ENCODE measurements at places on chromosomes 7 and 10.
A peak's percentile ranks its signal among the peaks of the same experiment; 100 is the strongest.

- no peak for DNase-seq
These were observed 41.6 kb upstream of the FHIP2A start for GRCh38 chr10:114779803-114780576.

- no peak for DNase-seq
These were observed 573 bp upstream of the PON2 start for GRCh38 chr7:95435422-95435780.

DNA sequence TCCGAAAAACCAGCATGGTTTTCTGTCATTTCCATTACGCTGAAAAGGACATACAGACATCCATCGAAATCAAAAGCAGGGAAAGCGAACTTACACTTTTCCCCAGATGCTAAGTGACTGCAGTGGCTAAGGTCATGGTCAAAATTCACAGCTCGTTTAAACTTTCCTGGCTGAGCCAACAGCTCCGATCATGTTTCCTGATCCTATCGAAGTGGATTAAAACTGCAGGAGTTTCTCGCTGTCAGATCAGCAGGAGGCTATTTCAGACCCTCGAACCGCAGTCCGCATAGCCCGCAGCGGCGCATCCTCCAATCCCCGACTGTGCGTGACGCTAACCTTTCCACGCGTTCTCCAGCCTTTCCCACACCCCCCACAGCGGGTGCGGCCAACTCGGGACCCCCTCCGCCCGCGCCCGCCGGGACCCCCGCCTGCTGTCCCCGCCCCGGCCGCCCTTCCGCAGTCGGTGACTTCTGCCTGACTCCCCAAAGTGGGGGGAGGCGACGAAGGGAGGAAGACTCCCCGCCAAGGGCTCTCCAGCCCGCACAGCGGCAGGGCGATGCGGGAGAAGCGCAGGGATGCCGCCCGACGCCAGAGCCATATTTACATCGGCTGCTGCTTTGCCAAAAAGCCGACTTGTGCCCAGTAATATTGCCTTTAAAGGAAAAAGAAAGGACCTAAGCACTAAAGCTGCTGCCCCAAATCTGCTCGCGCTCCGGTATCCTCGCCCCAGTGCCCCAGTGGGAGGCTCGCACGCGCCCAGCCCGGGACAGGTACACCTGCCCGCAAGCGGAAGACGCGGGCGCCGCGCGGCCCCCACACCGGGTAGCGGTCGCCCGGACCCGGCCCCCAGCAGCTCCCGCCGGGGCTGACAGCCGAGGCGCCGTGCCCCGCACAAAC, 1.2 kb downstream of the PIP4K2A start:
- peak; percentile 55 for DNase-seq

GRCh38 chr7:154217688-154218340, 165.6 kb downstream of the DPP6 start:
- no peak for DNase-seq

DNA sequence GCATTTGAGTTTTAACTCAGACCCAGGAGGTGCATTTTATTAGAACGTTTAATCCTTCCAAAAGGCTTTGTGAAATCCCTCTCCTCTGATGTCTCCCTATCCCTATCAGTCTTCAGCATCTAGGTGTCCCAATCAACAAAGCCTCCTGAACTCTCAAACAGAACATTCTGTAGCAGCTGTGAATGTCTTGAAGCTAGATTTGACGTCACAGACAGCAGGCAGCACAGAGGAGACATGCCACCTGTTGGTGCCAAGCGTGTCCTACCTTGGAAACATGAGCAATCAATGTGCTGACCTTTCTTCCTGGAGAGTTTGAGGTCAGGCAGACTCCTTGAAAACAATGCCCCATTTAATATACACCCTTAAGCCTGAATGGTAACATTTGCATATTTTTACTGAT, 125.5 kb downstream of the RNLS start:
- no peak for DNase-seq

DNA sequence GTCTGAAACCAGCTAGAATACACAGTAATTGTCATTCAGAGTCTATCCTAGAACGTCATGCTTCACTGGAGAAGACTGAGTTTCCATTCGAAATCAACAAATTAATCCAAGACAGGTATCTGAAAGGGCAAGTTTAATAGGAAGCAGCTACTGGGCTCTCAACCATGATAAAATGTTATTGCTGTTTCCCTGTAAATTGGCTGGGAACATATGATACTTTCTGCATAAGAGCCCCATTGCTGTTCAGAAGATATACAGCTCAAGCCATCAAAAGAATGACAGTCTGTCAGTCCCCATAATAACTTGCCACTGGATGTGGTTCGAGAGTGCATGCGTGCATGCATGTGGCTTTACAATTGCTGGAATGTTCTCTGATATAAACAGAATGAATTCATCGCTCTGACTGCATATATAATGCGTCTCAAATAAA, 129.0 kb downstream of the HIBADH start:
- no peak for DNase-seq

GRCh38 chr7:6531492-6532279, 19.6 kb downstream of the GRID2IP start:
- DNase-seq, result no peak

GRCh38 chr10:132882069-132882951, 60.1 kb downstream of the CFAP46 start:
- DNase-seq, result no peak

DNA sequence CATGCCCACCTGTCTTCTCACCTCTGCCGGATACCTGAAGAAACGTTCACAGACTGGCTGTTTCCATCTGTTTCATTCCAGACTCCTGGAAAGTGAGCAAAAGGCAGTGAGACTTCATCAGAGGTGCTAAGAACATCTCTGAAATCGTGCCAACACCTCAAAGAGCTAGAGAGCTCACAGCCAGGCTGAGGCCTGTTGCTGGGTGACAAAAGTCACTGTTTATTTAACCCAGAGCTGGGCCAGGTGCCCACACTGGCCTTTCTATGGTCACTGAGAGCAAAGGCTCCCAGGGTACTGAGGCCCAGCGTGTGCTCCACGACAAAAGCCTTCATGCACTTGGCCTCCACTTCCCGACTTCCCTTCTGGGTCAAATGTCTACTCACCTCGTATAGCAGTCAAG, 3.7 kb upstream of the NANOS1 start:
- no peak for DNase-seq

DNA sequence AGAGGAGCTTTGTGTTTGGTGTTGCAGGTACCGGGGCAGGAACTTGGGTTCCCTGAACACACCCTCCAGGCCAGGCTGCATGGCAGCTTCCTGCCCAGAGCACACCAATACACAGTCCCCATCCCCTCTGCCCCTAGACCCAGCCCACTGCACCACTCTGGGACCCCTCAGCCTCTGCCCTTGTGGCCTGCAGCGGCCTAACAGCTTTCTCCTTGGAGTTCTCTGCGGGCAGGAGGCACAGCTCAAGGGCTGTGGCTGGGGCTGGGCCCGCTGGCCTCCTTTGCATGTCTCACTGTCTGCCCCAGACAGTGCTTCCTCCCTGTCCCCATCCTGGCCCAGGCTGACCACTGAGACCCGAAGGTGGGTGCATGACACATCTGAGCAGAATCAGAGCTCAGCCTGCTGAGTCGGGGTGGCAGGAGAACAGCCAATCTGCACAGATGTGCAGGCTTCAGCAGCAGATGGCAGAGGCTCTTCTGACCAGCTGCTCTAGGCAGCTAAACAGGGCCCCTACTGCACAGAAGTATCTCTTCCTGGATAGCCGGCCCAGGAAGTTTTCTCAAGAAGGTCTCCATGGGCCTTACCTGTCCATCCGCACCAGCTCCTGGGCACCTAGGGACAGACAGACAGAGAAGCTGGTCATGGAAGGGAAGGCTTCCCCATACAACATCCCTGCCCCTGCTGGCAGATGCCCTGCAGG, 20.8 kb downstream of the VSIR start:
- no peak for DNase-seq

DNA sequence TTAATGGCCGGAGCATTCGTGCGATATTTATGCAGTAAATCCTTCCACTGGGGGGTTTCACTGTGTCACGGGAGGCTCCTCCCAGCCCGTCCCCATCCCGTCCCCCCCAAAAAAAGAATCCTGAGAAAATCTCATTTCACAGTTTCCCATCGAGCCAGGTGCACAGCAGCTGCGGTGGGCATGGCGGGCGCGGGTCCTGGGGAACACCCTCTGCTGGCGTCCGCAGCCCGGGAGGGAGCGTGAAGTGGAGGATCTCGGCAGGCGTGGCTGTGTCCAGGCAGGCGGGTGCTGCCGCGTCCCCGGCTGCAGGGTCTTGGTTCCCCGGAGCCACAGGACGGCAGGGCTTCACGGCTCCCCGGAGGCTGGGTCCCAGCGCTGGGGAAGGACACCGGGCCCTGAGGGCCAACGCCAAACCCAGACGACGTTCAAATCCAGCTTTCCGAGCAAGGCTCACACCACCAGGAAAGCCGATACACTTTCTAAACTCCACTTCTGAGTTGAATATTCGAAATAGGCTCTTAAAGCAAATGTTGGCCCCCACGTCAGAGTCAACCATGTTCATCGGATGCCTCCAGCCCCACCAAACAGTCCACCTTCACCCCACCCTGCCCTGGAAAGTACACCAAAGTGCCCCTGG, 55.7 kb downstream of the PDGFA start:
- DNase-seq, result no peak

DNA sequence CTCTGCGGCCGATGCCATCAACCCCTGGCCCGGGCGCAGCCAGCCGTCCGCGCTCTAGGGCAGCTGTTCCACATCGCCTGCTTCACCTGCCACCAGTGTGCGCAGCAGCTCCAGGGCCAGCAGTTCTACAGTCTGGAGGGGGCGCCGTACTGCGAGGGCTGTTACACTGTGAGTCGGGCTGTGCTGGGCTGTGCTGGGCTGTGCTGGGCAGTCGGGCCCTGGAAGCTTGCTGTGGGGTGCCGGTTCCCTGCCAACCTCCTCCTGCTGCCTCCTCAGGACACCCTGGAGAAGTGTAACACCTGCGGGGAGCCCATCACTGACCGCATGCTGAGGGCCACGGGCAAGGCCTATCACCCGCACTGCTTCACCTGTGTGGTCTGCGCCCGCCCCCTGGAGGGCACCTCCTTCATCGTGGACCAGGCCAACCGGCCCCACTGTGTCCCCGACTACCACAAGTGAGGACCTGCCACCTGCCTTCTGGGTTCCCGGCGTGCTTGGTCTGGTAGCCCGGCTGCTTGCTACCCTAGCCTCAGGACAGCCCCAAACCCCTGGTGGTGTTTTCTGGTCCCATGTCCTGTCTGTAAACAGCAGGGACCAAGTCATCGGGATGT, 7.5 kb downstream of the ZYX start:
- no peak for DNase-seq

- no peak for DNase-seq
These were observed 76.4 kb downstream of the GRK5 start for GRCh38 chr10:119283818-119284217.

DNA sequence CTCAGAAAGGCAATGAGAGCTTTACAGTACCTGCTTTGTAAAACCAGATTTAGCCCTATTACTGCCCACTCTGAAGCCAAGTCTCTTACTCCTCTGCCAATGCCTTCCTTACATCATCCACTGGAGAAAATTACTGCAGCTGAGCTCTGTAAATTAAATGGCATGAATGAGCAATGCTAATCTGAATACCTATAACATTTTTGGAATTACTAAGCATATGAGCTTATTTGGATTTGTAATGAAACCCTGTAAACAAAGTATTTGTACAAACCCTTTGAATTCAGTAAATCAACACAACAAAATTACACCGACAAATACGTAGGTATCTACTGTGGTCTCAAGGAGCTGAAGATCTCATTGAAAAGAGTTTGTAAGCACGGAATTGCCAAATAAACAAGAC, 12.1 kb upstream of the CCNY start:
- DNase-seq, result no peak

DNA sequence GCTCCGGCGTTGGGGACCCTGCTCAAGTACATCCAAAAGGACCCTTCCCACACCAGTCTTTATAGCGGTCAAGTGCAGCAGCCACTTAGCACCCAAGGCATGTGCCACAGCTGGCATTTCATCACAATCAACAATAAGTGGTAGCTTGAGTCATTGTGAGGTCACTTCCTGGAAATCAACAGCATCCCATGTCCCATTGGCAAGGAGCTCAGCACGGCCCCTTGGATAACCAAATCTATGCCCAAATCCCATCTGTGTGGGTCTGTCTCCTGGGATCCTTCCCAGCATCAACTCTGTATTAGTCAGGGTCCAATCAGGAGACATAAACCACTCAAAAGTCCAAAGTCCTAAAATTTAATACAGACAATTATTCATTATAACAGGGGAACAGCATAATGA, 27.1 kb downstream of the MDH2 start:
- DNase-seq, result no peak

DNA sequence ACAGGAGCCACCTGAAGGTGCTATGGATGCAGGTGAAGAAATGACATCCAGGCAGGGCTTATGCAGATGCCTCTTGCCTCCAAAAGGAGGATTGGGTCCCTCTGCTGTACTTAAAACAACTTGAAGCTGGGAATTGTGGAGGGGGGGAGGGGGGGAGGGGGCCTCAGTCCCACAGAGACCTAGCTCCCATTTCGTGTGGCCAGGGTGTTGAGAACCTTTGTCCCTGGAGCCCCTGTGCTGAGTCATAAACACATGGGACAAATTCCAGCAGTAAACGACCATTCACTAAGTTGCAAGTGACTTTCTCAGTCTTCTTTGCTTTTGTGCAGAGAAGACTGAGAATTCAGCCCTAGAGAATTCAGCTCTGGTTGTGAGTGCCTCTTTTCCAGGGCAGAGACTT, 96.5 kb upstream of the PODXL start:
- no peak for DNase-seq

- no peak for DNase-seq
These were observed 82.3 kb upstream of the PPIF start for GRCh38 chr10:79264942-79265341.

GRCh38 chr7:13055732-13056368, 368.4 kb downstream of the ARL4A start:
- no peak for DNase-seq

GRCh38 chr7:377080-378040, 87.4 kb downstream of the FOXL3 start:
- DNase-seq, result no peak

- DNase-seq, result no peak
These were observed 11.9 kb upstream of the CALU start for GRCh38 chr7:128727239-128727638.

DNA sequence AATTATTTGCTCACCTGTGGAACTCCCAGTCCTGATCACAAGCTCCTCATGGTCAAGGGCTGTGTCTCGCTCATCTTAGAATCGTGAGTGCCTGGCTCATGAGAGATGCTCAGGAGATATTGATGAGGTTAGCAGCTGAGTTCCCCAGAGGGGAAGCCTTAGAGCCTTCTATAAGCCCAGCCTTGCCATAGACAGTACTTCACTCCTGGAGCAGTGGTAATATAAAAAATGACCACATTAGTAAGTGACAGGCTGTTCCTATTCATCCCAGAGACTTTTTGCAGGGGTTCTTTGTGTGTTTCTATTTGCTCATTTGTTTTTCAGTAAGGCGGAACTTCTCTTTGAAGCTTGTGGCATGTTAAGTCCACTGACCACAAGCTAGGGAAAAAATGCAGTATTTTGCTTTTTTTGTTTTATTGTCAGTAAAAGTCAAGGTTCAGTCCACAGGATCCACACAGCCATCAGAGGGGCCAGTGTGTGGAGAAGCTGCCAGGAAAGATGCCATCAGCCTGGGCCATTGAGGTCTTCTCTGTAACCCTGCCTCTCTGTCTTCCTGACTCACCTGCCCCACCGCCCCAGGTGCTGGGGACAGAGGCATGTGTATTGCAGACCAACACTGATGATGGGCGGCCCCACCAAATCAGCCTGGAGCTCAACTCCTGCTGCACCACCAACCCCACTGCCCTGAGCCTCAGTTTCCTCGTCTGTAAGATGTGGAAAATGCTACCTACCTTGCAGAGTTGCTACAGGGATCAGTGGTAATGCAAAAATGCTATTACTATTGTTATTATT, 36.4 kb upstream of the JCAD start:
- DNase-seq, result no peak
